ELF-1 (cell line): ENCODE measurements at places on chromosomes 5 and 9.
A peak's percentile ranks its signal among the peaks of the same experiment; 100 is the strongest.

GRCh38 chr9:32376285-32376684 is 8.2 kb upstream of the ACO1 start:
- no peak for DNase-seq

GRCh38 chr5:135810188-135810943 is 24.1 kb upstream of the SLC25A48 start:
- peak; percentile 1 for DNase-seq

GRCh38 chr9:122370869-122371755 is at the start of gene PTGS1:
Gene PTGS1 (plus strand): TSS chr9:122371024. CDS start chr9:122371085, 61 bp downstream.
- peak; percentile 15 for DNase-seq

DNA sequence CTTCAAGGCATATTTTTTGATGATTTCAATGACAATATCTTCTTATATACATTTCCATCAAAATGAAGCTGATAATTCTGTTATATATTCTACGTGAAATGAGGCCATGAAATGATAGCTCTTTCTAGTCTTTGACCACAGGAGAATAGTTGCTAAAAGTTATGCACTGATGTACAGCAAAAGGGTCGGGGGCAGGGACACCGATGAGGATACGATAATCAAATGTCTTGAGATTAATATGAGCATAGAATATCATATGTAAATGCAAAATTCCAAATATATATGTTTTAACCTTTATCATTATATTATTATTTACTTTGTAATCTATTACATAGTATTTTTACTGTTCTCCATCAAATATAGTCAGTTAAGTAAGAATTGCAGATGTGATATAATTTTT is 264.8 kb downstream of the KIAA0825 start:
- DNase-seq = no peak

- DNase-seq = no peak
Measured at GRCh38 chr5:154836225-154836624, 14.2 kb downstream of the FAXDC2 start.

- DNase-seq = no peak
Measured at GRCh38 chr9:128226412-128226801, 23.2 kb downstream of the DNM1 start.

GRCh38 chr5:466661-467310 is 23.8 kb downstream of the EXOC3 start:
- DNase-seq = no peak

GRCh38 chr9:94166976-94167346 is 82.7 kb downstream of the PTPDC1 start:
- DNase-seq = peak; percentile 84

- DNase-seq = no peak
Measured at GRCh38 chr9:110650261-110650660, 18.3 kb upstream of the MUSK start.

GRCh38 chr5:72836810-72837209 is 20.3 kb downstream of the TNPO1 start:
- no peak for DNase-seq

DNA sequence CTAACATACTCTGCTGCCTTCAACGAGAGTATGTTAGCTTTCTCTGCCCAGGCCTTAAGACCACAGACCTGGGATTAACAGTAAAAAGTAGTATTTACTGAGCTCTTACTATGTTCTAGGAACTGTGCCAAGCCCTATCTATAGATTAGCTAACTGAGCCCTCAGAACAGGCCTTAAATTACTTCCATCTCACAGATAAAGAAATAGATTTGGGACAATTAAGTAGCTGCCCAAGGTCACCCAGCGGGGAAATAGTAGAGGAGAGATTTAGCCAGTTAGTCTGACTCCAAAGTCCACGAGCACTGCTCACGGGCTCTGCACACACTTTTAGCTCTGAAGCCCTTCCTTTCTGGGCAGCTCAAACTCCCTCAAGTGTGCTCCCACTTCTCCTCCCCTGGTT is 64.5 kb upstream of the EQTN start:
- DNase-seq = no peak

DNA sequence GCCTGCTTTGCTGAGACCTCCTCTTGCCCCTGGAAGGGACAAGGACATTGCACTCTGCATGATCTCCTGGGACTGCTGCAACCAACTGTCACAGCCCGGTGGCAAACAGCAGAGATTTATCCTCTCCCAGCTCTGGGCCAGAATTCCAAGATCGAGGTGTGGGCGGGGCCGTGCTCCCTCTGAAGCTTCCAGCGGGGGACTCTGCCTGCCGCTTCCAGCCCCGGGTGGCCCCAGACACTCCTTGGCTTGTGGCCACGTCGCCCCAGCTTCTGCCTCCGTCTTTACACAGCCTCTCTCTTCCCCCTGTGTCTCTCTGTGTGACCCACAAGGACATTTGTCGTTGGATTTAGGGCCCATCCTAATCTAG is 67.1 kb downstream of the COL5A1 start:
- no peak for DNase-seq

- no peak for DNase-seq
Measured at GRCh38 chr9:95870906-95871305, 4.6 kb upstream of the ERCC6L2 start.

DNA sequence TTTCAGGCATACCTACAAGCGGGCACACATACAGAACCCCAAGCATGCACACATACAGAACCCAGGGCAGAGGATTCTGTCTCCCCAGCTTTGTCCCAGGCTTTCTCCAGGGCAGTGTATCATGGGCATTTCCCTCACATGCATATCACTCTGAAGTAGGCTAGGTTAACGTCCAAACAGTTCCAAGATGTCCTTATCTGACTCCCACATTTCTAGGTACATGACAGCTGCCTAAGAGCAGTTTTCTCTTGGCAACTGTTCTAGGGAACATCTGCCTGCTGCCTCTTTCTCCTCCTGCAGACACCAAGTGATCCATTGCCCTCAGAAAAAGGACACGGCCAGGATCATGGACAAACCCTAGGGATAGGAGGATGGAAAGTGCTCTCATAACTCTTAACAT is 84.9 kb upstream of the NR3C1 start:
- no peak for DNase-seq

GRCh38 chr5:100406640-100407039 is 128.5 kb upstream of the FAM174A start:
- DNase-seq = no peak

GRCh38 chr9:114302727-114303126 is 20.2 kb upstream of the ORM1 start:
- DNase-seq = no peak

DNA sequence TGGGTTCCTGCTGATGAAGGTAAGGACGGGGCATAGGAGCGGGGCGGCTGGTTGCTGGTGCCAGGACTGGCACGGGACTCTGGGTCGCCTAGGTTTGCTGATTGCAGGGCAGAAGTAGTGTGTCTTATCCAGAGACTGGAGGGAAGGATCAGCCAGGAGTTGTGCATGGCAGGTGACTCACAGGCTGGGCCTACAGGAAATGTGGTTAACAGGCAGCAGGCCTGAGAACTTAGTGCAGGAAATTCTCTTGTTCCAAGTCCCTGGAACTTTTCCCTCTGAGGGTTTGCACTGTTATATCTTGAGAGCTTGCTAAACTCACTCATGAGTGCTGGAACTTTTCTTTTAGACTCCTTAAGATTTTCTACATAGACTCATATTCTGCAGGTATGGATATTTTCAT is 95.1 kb downstream of the ANXA2R start:
- DNase-seq = peak; percentile 34

DNA sequence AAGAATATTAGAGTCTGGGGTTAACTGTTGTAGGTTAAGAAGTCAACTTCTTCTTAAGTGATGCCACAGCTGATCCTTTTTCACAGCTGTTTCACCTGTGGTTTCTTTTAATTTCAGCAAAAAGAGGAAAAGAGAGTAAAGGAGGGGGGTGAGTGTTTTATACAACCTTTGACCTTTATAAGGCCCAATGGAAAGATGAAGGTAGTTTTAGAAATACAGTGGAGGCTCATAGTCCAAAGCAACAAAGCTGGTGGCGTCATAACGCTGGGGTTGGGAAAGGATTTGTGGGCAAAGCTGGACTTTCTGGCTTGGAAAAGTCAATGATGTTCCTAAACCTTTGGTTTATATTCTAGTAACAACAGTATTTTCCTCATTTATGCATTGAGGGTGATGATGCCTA is 49.5 kb downstream of the RCL1 start:
- DNase-seq = no peak

DNA sequence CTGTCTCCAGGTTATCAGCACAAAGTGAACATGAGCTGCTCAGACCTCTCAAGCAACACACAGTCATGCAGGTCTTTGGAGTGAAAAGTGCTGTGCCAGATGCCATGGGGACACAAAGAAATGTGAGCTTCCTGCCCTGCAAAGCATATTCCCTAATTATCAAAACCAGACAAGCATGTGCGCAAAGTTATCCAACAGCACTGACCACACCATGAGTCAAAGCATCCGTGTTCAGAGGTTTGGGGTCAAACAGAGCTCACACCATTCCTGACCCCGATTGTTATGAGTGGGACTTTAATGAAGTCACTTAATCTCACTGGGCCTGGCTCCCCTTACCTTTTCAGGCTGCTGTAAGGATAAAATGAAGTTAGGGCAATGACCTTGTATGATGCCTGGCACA is 138.5 kb downstream of the SLIT3 start:
- DNase-seq = no peak

GRCh38 chr9:69535911-69536310 is 136.3 kb downstream of the APBA1 start:
- DNase-seq = no peak

DNA sequence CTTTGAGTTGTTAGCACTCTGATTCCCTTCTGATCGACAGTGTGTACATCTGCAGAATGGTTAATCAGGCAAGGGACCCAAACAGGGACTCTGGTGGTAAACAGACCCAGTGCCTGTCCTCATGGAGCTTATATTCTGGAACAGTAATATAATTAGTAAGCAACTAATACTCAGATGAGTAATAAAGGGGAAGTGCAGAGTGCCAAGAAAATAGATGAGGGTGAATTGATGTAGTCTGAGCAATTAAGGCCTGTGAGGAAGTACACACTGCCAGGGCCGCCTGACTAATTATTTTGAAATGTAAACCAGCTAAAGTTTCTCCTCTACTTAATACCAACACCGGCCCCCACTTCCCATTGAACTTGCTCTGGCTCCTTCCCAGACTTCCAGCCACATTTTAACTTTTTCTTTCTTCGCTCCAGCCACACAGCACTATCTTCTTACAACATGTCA is 4.2 kb downstream of the DHX29 start:
- no peak for DNase-seq
